Astrocyte (in vitro differentiated cells and primary cell): ENCODE measurements at places on chromosomes 2 and 18.

- no peak overlapping the region for H3K27ac ChIP-seq
- H3K4me3 ChIP-seq = no peak overlapping the region
- no peaks in the 10 kb centered on the region for H3K27me3 ChIP-seq
- H3K4me1 ChIP-seq = no peaks in the 10 kb centered on the region
- no peaks in the 10 kb centered on the region for H3K36me3 ChIP-seq
Observed at GRCh38 chr2:144578099-144578498, 58.2 kb upstream of the ZEB2 start.

- no peaks in the 10 kb centered on the region for H3K27me3 ChIP-seq
- peaks cover 19% of the 10 kb centered on the region for H3K4me1 ChIP-seq
- no peak for DNase-seq
- no peak overlapping the region for H3K27ac ChIP-seq
- no peak overlapping the region for H3K4me3 ChIP-seq
Observed at GRCh38 chr2:3533836-3534235, 14.5 kb upstream of the ADI1 start.

- H3K27me3 ChIP-seq = no peaks in the 10 kb centered on the region
- peaks cover 17% of the 10 kb centered on the region for H3K4me1 ChIP-seq
- no peak overlapping the region for H3K27ac ChIP-seq
- DNase-seq = no peak
- H3K36me3 ChIP-seq = no peaks in the 10 kb centered on the region
Observed at GRCh38 chr2:226999661-227000060, 163.8 kb downstream of the RHBDD1 start.

DNA sequence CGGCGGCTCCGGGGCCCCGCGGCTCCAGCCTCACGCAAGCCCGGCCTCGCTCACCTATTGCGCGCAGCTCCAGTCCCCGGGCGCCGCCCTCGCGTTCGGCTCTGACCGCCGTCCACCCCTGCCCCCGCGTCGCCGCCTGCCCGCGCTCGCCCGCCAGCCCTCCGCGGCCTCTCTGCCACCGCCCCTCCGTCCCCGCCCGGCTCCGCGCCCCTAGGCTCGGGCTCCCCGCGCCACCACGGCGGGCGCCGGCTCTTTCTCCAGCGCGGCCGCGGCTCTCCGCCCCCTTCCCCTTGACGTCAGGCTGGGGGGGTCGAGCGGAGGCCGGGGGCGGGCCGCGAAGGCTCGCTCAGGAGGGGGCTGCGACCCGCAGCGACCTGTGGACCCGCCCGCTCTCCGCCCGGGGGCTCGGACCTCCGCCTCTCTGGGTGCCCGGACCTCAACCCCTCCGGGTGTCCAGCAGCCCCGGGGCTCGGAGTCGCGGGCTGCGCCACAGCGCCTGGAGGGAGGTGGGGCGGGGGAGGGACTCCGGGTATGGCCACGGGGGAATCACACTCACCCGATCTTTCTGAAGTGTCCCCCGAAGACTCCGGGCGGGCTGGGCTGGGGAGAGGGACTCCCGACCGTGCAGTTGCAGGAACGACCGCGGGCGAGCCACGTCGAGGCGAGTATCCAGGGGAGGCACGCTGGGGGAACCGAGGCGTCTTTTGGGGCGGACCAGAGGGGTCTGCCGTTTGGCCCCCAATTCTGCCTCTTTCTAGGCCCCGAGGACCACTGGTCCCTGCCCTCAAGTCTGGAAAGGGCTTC is at the start of gene SEMA4C:
SEMA4C (minus strand) TSS at position 259 of the 804 bp plus-strand sequence. CDS start 2,194 bp downstream, outside the sequence.
- H3K27me3 ChIP-seq = no peaks in the 10 kb centered on the region
- DNase-seq = no peak
- H3K4me3 ChIP-seq = peak within 1 kb of the TSS; percentile 83
- H3K4me1 ChIP-seq = peaks cover 30% of the 10 kb centered on the region
- H3K36me3 ChIP-seq = peaks cover 9% of the 10 kb centered on the region
- H3K27ac ChIP-seq = peak within 1 kb of the TSS; percentile 72

GRCh38 chr2:231068525-231069222 is 12.0 kb downstream of the PSMD1 start:
- peak; percentile 55 for DNase-seq
- H3K4me1 ChIP-seq = peaks cover 9% of the 10 kb centered on the region
- H3K4me3 ChIP-seq = no peak overlapping the region
- no peaks in the 10 kb centered on the region for H3K27me3 ChIP-seq

GRCh38 chr2:180017784-180018183 is 10.7 kb upstream of the CWC22 start:
- no peak overlapping the region for H3K4me3 ChIP-seq
- peak; percentile 23 for DNase-seq
- no peak overlapping the region for H3K27ac ChIP-seq
- H3K4me1 ChIP-seq = peaks cover 22% of the 10 kb centered on the region

- no peaks in the 10 kb centered on the region for H3K36me3 ChIP-seq
- DNase-seq = peak; percentile 8
- H3K27me3 ChIP-seq = no peaks in the 10 kb centered on the region
- peaks cover 13% of the 10 kb centered on the region for H3K4me1 ChIP-seq
Observed at GRCh38 chr2:72576459-72576858, 249.4 kb downstream of the EXOC6B start.

- H3K36me3 ChIP-seq = peaks cover 20% of the 10 kb centered on the region
- no peak for DNase-seq
- H3K4me3 ChIP-seq = no peak overlapping the region
- H3K4me1 ChIP-seq = peaks cover 31% of the 10 kb centered on the region
- H3K27me3 ChIP-seq = no peaks in the 10 kb centered on the region
Observed at GRCh38 chr2:86039178-86039962, 66.3 kb downstream of the POLR1A start.

DNA sequence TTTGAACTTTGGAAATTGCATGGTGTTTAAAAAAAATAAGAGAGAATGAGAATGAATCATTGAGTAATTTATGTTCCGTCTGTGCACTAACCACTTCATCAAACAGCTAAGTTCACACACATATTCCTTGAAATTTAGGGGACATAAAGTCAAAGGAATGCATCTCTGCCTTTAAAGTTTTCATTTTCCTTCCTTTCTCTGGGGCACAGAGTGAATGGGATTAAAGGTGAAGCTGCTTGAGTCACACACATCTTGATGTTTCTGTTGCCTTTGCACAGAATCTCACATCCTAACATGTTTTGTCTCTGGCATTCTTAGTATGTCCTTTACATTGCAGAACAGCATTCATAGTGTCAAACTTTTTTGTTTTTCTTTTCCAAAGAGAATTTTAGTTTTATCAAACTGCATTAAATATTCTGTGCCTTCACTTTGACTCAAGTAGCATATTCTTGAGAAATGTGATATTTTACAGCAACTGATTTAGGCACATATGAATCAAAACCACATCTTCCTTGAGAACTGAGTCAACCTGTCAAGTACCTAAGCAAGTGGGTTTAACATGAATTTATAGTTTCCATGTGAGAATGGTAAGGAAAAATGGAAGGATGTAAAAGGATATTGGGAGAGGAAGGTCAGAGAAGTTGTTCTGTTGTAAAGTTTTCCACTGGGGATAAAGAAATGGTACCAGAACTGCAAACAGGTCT is 169.1 kb upstream of the THUMPD2 start:
- H3K36me3 ChIP-seq = no peaks in the 10 kb centered on the region
- H3K4me3 ChIP-seq = no peak overlapping the region
- peak; percentile 75 for DNase-seq
- no peaks in the 10 kb centered on the region for H3K27me3 ChIP-seq

DNA sequence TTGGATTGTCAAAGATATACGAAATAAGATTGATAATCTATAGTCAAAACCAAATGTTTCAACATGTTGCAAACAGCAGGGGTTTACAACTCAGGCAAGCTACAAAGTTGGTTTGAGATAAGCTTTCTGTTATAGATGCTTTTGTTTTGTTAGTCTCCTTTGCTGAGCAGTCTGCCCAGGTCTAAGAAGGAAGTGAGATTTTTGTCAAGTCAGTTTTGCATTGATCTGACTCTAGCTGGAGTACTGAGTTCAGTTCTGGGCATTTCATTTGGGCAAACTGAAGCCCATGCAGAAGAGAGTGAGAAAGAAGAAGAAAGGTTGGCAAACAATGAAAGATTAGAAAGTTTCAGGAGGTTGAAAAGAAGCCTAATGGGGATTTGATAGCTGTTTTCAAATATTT is 983.0 kb upstream of the SLC39A10 start:
- H3K27me3 ChIP-seq = no peaks in the 10 kb centered on the region
- no peaks in the 10 kb centered on the region for H3K36me3 ChIP-seq
- no peak overlapping the region for H3K27ac ChIP-seq
- DNase-seq = no peak
- H3K4me3 ChIP-seq = no peak overlapping the region
- H3K4me1 ChIP-seq = no peaks in the 10 kb centered on the region

- peak overlapping the region; percentile 78 for H3K27ac ChIP-seq
Observed at GRCh38 chr2:157784169-157784822, 91.8 kb downstream of the ACVR1 start.

DNA sequence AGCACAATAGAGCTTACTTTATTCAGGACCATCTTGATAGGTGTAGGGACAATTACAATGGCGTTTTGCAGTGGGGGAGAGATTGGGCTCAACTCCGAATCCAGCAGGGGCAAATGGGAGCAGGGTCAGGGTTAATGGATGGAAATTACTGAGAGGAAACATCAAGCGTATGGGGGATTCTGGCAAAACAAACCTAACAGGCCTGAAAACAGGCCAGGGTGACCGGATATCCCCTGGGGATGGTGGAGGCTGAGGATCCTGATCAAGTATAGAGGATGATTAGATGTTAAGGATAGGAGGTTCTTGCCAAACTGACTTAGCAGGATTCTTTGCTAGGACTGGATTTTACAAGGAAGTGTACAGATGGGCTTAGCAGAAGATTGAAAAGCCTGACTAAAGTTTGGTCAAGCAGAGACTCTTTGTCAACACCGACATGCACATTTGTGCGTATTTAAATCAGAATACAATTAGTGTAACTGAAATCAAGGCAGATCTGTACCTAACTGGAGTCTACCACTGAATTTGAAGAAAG is 54.5 kb upstream of the GPR45 start:
- no peak overlapping the region for H3K4me3 ChIP-seq
- H3K27ac ChIP-seq = no peak overlapping the region
- H3K27me3 ChIP-seq = peaks cover 6% of the 10 kb centered on the region
- no peak for DNase-seq
- H3K36me3 ChIP-seq = no peaks in the 10 kb centered on the region

- H3K4me1 ChIP-seq = peaks cover 34% of the 10 kb centered on the region
- peaks cover 7% of the 10 kb centered on the region for H3K27me3 ChIP-seq
- H3K27ac ChIP-seq = peak overlapping the region; percentile 74
- H3K36me3 ChIP-seq = no peaks in the 10 kb centered on the region
- peak; percentile 49 for DNase-seq
Observed at GRCh38 chr2:196168181-196168580, 3.2 kb downstream of the STK17B start.

- peak; percentile 43 for DNase-seq
- H3K4me3 ChIP-seq = no peak overlapping the region
- H3K36me3 ChIP-seq = no peaks in the 10 kb centered on the region
- H3K27ac ChIP-seq = no peak overlapping the region
- peaks cover 3% of the 10 kb centered on the region for H3K4me1 ChIP-seq
- H3K27me3 ChIP-seq = peaks cover 5% of the 10 kb centered on the region
Observed at GRCh38 chr2:85678794-85679672, 11.0 kb upstream of the SFTPB start.

- no peaks in the 10 kb centered on the region for H3K27me3 ChIP-seq
- H3K4me3 ChIP-seq = no peak overlapping the region
- H3K27ac ChIP-seq = no peak overlapping the region
- H3K36me3 ChIP-seq = no peaks in the 10 kb centered on the region
- no peaks in the 10 kb centered on the region for H3K4me1 ChIP-seq
- no peak for DNase-seq
Observed at GRCh38 chr18:59655676-59656075, 41.5 kb downstream of the CCBE1 start.

DNA sequence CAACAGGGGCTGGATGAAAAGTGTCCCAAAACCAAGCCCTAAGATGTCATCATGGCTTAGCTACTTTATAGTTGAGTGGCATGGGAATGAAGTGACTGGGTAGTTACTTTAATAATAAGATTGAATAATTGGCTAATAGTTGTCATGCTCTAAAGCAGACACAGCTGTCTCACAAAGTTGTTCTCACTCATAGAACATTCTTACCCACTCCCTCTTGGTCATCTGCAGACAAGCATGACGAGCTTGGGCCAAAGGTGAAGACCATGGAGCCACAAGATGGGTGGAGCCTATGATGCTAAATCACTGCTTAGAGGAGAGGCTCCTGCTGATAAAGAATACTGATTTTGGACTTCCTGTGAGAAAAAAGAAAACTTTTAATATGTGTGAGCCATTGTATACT is 62.4 kb upstream of the MMADHC start:
- no peak overlapping the region for H3K4me3 ChIP-seq
- no peaks in the 10 kb centered on the region for H3K36me3 ChIP-seq
- peaks cover 16% of the 10 kb centered on the region for H3K4me1 ChIP-seq
- H3K27ac ChIP-seq = no peak overlapping the region
- no peaks in the 10 kb centered on the region for H3K27me3 ChIP-seq
- peak; percentile 57 for DNase-seq

DNA sequence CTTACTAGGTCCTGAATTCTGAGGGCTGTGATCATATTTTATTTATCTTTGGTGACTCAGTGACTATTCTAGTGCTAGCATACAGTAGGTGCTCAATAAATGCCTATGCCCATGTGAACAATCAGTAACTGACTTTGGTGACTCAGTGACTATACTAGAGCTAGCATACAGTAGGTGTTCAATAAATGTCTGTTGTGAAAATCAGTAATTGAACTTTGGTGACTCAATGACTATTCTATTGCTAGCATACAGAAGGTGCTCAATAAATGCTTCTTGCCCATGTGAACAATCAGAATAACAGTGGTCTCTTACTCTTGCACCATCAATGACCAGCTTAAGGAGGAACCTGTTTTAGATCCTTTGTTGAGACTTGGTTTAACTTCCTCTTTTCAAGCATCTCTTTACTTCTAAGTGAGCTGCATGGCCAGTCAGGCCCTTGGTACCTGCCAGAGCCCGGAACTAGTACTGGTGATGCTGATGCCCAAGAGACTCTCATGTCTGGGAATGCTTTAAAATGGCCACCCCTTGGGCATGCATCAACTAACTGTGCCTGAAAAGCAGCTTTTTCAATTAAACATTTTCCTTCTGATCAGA is 214.9 kb upstream of the SPRED2 start:
- peaks cover 3% of the 10 kb centered on the region for H3K27me3 ChIP-seq
- no peak overlapping the region for H3K27ac ChIP-seq
- no peak overlapping the region for H3K4me3 ChIP-seq
- no peak for DNase-seq
- no peaks in the 10 kb centered on the region for H3K36me3 ChIP-seq

DNA sequence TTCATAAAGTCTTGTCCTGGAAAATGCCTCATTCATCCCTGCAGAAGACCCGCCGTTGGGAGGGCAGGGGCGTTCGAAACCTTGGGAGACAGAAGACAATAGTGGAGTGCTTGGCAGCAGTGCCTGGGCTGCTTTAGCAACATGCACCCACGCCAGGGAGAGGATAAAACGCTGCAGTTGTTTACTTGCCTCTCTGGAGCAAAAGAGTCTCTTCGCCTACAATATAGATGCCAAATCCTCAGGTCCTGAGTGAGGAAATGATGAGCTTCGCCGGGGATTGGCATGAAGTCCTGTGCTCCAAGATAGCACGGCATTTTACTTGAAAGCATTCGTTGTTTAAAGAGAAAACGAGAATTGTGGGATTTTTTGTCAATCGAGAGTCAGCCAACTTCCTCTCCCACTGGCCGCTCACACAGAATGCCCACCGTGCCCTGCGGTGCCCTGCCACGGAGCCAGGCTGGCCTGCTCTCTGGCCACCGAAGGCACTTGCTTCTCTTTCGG is 152.5 kb upstream of the POU3F3 start:
- no peak for DNase-seq
- peaks cover 13% of the 10 kb centered on the region for H3K4me1 ChIP-seq
- H3K27ac ChIP-seq = no peak overlapping the region
- H3K36me3 ChIP-seq = no peaks in the 10 kb centered on the region

GRCh38 chr2:105574796-105575344 is 169.8 kb upstream of the NCK2 start:
- no peak for DNase-seq
- H3K27me3 ChIP-seq = peaks cover 18% of the 10 kb centered on the region
- H3K36me3 ChIP-seq = no peaks in the 10 kb centered on the region
- no peak overlapping the region for H3K4me3 ChIP-seq

- peak; percentile 24 for DNase-seq
- no peaks in the 10 kb centered on the region for H3K36me3 ChIP-seq
- no peak overlapping the region for H3K27ac ChIP-seq
- peaks cover 7% of the 10 kb centered on the region for H3K4me1 ChIP-seq
Observed at GRCh38 chr2:160630801-160631590, 137.4 kb upstream of the RBMS1 start.
